ENCODE measurements at places on chromosomes 2 and 18.

DNA sequence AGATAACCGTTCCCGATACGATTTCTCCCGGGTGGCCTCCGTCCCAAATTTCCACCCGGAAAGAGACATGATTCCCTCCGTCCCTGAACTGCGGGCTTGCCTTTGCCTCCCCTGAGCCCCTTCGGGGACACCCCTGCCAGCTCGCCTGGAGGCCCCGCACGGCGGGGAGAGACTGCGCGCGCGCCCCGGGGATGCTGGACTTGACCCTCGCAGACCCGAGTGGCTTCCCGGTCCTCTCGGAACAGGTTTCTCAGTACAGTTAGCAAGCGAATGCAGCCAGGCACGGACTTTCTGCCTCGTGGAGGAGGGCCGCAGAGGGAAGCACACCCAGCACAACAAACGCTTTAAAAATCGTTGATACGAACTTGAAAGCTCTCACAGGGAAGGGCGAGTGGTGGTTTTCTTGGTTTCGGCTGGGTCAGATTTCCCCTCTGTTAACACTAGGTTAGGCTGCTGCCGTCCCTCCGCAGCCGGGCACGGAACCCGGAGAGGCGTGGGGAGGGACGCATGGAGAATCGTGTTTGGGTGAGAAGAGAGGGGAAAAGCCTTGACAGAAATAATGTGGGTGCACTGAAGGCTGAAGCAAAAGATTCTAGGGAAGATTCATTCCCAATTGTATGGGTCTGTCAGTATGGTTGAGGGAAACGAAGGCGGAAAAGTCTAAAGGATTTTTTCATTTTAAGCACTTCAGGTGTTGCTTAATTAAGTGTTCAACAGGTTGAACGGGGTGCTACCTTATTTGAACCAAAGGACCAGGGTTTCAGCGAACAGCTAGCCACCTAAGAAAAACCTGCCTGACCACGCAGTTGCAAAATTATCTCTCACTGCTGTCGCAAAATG, 916 bp downstream of the TNFRSF11A start:
- DNase-seq = no peak

DNA sequence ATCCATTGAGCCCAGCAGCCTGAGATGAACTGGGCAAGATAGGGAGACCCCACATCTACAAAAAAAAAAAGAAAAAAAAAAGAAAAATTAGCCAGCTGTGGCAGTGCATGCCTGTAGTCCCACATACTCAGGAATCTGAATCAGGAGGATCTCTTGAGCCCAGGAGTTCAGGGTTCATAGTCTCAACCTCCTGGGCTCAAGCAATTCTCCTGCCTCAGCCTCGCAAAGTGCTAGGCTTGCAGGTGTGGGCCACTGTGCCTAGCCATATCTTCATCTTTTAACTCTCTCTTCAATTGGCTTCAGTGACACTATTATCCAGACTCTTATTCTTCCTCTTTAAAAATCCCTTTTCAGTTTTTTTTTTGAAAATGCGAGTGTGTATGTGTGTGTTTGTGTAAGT, 28.5 kb upstream of the YES1 start:
- DNase-seq = no peak

DNA sequence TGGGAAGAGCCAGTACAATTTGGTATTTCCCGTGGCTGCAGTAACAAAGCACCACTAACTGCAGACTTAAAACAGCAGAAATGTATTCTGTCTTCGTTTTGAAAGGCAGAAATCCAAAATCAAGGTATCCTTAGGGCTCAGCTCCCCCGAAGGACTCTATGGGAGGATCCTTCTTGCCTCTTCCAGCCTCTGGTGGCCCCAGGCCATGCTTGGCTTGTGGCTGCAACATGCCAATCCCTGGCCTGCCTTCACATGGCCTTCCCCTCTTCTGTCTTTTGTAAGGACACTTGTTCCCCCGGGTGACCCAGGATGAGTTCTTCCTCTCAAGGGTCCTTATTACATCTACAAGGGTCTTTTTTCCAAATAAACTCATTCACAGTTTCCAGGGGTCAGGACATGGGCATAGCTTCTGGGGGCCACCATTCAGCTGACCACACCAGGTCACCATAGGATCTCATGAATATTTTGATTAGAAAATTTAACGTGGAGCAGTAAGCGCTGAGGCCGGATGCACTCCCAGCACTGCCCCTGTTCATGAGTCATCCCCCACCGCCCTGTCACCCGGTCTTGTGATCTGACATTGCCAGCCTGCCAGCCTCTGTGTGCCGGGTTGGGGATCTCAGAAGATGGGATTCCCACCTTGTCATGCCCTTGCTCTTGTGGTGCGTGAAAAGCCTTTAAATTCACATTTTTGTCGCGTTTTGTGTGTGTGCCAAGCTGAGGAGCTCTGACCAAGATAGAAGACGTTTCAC, 61.2 kb upstream of the B3GNT7 start:
- no peak for DNase-seq

- no peak for DNase-seq
Observed at GRCh38 chr18:72692595-72692994, 148.5 kb upstream of the CBLN2 start.

DNA sequence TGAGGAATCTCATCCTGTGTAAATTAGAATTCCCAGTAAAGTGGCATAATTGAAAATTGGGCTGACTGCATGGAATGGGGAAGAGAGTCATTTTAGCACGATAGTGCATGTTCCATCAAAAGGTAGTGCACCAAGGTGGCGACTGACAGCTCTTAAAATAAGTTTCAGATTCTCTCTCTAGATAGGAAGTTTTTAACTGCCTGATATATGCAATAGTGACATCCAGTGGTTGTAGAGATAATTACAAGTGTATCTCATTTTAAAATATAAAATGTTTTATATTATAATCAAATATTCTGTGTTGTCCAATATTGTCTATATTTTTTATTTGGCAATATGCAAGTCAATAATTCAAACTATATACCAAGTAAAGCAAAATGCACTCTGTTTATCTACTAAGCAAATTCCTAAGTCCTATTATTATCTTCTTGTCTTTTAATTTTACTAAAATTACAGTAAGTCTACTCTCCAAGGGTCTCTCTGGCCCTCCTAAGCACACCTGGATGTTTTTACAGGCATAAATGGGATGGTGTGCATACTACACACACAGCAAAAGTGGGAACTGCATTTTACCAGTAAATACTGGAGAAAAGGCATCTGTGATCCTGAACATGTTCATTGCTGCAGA, 397.7 kb upstream of the HNRNPA3 start:
- no peak for DNase-seq

GRCh38 chr2:241702155-241703031, 554 bp downstream of the ING5 start:
- no peak for DNase-seq

GRCh38 chr2:158100411-158100810, 1.3 kb upstream of the UPP2 start:
- no peak for DNase-seq

DNA sequence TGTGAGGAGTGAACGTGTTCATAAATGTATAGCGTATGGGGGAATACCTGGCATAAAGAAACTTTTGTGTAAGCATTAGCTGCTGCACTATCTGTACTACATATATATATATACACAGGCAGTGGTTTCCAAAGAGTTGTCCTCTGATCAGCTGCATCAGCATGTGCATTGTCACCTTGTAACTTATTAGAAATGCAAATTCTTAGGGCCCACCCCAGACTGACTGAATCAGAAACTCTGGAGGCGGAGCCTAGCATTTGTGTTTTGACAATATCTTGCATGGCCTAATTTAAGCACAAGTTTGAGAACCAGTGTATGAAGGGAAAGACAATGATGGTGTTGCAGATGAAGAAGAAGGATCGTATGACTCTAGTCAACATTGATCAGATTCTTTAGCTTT, 299.5 kb downstream of the CCDC102B start:
- DNase-seq = no peak

DNA sequence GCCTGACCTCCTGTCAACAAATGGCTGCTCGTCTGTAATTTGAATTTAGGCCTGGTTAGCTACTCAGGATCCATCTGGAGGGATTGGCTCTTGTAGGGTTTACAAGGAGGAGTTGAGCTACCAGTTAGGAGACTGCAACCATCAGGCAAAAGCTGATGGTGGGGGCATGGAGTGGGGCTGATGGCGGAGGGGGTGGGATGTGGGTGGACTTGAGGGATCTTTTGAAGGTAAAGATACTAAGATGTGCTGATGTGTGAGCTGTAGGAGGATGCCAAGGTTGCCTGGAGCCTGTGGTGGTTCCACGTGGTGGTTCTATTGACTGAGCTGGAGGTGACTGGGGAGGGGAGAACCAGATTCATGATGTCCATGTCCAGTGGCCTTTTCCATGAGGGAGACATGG, 240.7 kb downstream of the LPIN1 start:
- no peak for DNase-seq

GRCh38 chr2:95275151-95275515, 884 bp downstream of the PROM2 start:
- DNase-seq = no peak

DNA sequence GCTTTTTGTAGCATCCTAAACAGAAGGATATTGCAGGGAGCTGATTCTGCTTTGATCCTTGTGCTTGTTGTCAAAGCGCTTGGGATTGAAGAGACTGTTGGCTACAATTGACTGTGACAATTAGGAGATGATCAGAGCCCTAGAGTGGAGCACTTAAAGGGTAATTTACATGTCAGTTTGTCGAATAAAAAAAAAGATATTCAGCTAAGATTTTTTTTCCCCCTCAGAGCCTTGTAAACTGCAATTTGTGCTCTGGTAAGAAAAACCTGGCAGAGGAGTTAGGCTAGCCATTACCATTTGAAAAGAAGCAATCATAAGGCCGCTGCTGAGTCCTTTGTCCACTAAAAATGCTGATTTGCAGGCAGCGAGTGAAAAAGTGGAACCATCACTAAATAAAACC, 47.8 kb upstream of the ZEB2 start:
- DNase-seq = no peak

DNA sequence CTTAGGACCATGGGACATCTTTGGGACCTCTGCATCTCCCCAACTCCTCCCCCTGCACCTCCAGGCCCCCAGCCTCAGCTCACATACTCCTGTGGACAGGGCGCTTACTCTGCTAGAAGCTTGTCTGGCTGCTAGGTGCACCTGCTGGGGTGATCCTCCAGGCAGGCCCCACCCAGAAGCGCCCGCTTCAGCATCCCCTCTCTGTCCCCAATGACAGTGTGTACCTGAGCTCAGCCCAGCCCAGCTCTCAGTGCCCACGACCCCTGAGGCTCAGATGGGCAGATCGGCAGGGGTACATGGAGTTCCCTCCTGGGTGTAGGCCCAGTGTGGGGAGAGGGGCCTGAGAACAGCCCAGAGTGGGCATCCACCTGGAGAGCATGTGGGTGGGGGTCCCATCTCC, 5.9 kb downstream of the TEKT4 start:
- DNase-seq = no peak

DNA sequence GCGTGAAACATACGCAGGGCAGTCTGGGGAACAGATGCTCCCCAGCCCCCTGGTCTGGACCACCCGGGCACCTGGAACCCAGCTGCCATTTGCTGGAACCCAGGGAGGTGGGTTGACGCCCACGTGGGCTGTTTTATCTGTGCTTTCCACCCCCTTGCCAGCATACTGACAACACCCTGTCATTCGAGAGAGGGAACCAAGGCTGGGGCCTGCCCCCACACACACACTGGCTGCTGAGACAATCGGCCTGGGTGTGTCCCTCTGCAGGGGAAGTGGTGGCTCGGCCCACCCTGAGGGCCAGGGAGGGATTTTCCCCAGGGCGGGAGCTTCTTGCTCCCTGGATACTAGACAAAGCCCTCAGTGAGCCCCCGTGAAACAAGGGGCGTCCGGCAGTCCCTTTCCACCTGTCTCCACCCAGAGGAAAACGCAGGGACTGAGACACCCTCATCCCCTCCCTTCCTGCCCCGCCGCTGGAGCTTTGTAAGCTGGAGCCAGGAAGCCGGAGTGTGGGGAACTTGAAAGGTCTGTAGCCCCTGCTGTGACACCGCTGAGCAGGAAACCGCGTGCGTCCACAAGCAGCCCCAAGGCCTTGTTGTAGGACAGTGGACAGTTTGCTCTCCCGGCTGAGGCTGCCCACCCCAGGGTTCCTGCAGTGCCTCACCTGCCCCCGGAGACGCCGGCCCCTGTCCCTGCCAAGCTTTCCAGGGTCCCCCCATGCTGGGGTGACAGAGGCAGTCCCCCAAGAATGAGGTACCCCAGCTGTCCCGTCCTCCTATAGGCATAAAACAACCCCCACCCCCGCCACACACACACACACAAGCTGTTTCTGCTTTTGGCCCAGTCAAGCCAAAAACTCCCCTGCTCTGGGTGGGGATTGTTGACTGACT, 14.1 kb upstream of the KLF11 start:
- no peak for DNase-seq

- no peak for DNase-seq
Observed at GRCh38 chr2:30208453-30208852, 22.9 kb upstream of the LBH start.

DNA sequence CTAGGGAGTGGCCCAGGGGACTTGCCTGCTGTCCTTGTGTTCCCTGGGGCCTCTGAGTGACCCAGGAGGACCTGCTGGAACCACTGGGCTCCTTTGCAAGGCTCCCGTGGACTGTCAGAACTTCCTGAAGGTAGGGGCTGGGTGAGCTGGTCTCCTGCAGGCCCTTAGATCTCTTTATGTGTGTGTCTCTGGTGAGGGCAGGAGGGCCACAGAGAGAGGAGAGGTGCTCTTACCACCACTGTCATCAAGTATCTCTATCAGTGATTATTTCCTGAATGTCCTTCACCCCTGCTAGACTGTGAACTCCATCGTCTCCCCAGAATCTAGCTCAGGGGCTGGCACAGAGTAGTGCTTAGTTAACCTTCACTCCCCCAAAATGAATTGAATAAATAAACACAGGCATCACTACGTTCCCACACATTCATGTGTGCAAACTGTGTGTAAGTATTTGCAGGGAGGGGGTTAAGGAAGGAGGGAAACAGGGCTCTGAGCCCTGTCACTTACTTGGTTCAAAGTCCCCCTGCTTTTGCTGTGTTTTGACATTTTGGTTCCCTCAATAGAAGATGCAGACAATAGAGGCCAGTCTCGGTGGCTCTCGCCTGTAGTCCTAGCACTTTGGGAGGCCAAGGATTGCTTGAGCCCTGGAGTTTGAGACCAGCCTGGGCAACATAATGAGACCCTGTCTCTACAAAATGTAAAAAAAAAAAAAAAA, 100.8 kb upstream of the HAAO start:
- no peak for DNase-seq

DNA sequence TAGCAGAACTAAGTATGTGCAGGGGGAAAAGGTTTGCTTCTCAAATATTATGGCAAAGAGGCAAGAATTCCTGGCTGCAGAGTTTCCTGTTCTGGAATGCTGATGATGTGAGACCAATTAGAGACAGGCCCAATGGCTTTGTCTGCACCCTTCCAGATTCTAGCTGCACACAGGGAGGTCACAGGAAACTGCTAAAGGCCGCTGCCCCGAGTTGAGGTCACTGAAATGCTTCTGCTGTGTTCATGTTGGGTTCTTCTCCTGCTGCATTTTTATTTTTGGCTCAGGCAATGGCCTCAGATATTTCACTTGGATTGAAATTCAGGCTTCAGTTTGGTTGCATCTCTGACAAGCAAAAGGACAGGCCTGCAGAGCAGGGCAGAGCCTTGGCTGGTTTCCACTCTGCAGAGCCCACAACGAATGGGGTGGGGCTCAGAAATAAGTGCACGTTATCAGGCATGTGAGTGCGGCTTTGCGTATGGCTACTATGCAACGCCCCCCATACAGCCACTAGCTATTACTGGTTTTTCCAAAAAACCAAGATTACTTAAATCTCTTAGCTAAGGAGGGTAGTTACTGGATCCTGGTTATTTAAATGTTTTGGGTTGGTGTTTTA, 66.9 kb upstream of the FZD5 start:
- DNase-seq = no peak
